ENCODE measurements at places on chromosomes 12 and 14.
A peak's percentile ranks its signal among the peaks of the same experiment; 100 is the strongest.

DNA sequence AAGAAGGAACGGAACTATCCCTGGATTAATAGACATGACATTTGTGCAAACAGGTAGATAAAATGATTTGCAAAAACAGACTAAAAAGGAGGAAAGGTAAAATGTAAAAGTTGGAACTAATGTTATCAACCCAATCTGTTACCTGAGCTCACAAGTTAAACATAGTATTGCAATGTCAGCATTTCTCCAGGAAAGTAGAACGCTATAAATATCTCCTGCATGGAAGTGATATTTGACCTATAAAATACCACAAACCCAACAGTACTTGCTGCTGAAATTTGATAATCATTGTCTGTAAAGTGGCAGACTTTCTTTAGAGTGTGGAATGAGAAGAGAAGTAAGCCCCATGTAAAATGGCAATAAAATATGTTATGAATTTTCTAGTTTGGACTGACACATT, 1435.7 kb downstream of the LRFN5 start:
- no peak for DNase-seq

DNA sequence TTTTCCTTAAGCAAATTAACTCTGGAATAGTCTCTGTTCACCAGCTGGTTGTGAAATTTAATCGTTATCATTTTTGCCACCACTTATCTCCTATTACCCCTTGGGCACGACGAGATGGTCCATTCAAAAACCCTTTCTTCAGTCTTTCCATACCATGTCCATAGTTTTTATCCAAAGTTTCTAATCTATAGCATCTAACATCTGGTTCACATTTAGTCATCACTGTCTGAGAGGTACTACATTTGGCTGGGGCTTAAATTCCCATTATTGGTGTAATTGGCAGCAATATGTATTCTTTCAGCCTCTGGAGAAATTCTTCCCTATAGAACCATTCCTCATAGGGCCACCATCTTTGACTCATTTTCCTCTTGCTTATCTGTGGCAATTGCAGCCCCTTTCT, 163.5 kb downstream of the CCER1 start:
- no peak for DNase-seq

GRCh38 chr14:104778694-104779331, 16.7 kb downstream of the AKT1 start:
- DNase-seq: no peak

- DNase-seq: no peak
Observed at GRCh38 chr12:19689226-19689625, 249.9 kb downstream of the AEBP2 start.

- DNase-seq: no peak
Observed at GRCh38 chr12:120598674-120599463, 17.7 kb upstream of the POP5 start.

GRCh38 chr12:109864916-109865315, 15.4 kb downstream of the GLTP start:
- DNase-seq: no peak

DNA sequence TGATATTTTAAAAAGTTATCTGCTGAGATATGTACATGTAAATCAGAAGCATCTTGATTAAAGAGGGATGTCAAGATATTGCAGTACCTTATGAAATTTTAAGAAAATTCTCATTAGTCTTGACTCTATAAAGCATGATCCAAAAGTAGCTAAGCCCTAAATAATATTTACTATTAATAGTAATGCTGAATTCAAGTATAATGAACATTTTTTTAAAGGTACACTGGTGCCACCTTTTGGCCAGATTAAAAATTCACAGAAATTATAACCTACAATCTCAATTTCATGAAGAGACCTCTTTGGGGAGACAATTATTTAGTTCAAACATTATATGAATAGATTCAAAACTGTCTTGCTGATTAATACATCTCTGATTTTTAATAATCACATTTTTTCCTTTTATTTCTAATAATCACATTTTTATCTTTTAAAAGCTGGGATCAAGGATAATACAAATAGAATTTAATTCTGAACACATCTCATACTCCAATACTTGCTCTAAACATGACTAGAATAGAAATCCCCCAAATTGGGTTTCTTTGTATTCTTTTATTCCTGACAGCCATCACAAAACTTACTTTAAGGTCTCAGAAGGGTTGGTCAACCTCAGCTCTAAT, 13.4 kb downstream of the AKAP5 start:
- no peak for DNase-seq

DNA sequence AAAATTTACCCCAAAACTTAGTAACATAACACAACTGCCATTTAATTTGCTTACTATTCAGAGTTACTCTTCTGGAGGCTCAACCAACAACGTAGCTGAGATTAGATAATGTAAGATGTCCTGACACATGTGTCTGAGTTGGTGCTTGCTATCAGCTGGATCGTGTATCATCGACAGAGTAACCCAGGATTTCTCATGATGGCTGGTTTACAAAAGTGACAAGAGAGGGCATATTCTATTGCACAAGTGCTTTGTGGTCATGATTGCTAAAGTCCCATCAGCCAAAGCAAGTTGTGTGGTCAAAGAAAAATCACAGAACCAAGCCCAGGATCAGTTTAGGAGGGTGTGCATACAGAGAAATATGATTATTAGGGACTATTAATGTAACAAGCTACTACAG, 73.4 kb downstream of the CAPZA3 start:
- no peak for DNase-seq

GRCh38 chr14:54423991-54424390, 17.2 kb downstream of the CNIH1 start:
- no peak for DNase-seq

GRCh38 chr12:29072631-29073030, 76.4 kb upstream of the FAR2 start:
- DNase-seq: no peak

DNA sequence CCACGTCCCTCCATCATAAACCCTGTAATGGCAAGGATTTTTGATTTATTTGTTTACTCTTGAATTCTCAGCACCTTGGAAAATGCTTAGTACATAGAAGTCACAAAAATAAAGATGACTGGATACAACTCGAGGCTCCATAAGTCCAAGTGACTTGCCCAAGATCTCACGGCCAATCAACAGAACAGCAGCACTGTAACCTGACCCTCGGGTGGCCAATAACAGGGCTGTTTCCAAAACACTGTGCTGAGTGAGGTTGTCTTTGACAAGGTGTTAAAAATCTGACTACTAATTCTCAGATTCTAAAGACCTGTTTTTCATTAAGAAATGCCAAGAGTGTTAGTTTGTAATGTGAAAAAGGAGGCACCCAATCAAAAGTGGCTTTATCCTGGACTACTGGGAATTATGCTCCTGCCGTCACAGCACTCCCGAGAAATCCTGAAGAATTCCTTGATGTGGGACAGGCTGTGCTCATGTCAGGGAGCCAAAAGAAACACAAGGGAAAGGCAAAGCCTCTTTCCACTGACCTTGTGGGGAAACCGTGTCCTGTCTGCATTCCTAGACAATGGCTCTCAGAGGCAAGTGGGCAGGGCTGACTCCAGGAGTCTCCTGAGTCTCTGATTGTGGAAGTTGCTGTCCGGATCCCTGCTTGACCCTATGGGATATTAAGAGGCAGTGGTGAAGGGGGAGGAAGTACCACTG, 204.7 kb upstream of the PELI2 start:
- DNase-seq: no peak

DNA sequence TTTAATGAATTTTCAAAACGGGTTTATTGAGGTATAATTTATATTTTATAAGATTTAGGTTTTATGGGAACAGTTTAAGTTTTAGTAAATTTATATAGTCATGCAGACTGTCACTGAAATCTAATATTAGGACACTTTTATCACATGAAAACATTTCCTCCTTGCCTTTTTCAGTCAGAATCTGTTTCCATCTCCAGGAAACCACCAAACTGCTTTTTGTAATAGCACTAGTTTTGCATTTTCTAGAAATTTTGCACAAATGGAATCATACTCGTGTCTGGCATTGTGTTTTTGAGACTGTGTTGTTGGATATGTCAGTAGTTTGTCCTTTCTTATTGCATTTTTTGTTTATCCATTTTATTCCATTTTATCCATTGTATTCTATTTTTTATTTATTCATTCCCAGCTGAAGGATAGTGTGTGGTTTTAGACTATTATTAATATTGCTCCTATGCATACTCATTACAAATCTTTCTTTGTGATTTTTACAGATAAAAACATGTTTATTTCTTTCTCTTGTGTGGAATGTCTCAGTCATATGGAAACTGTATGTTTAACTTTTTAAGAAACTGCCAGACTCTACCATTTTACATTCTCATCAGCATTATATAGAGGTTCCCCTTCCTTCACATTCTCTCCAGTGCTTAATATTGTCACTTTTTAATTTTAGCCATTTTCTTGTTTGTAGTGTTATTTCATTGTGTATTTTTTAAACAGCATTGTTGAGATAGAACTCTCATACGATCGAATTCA, 26.5 kb downstream of the PALS1 start:
- DNase-seq: no peak

DNA sequence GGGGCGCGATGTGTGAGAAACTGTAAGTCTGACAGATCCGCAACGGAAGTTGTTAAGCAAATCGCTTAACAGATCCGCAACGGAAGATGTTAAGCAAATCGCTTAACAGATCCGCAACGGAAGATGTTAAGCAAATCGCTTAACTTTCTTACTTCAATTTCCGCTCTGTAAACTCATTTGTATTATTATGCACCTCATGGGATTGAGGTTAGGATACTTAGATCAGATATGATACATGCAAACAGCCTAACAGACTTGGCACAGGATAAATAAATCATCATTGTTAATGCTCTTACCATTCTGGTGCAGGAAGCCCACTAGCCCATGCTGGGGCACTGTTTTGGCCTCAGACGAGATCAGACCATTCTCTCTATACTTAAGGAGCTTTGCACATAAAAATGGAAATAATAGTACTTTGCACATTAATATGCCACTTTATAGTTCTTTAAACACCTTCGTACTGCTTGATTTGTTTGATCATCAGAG, 399 bp downstream of the NCAPD2 start:
- peak; percentile 5 for DNase-seq

GRCh38 chr14:100476012-100476822, 111.0 kb downstream of the BEGAIN start:
- no peak for DNase-seq

DNA sequence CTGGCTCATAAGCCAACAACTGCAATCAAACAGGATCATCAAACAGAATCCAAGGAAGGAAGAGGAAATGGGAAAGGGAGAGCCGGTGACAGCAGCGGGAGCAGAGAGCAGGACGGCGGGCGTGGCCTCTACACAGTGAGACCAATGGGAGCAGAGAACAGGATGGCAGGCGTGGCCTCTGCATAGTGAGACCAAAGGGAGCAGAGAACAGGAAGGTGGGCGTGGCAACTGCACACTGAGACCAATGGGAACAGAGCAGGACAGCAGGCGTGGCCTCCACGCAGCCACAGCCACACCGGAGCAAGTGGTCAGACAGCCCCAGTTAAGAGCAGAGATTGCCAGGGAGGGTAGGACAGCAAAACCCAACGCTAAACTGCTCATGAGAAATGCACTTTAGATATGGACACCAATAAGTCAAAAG, 16.4 kb downstream of the LRCOL1 start:
- no peak for DNase-seq

All from activated naive CD4-positive, alpha-beta T cell treated with Interleukin-2 at 50 U/mL for 16 hours (primary cell).